NCI-H526 treated with DMSO at 0.1 percent for 48 hours (cell line): ENCODE measurements at places on chromosomes 1 and 21.

- no peak for DNase-seq
Observed at GRCh38 chr1:44640200-44640853, 34.0 kb downstream of the TMEM53 start.

GRCh38 chr1:66599899-66600737, 66.2 kb downstream of the SGIP1 start:
- no peak for DNase-seq

- DNase-seq, result no peak
Observed at GRCh38 chr1:178472531-178472930, 24.2 kb downstream of the CLEC20A start.

DNA sequence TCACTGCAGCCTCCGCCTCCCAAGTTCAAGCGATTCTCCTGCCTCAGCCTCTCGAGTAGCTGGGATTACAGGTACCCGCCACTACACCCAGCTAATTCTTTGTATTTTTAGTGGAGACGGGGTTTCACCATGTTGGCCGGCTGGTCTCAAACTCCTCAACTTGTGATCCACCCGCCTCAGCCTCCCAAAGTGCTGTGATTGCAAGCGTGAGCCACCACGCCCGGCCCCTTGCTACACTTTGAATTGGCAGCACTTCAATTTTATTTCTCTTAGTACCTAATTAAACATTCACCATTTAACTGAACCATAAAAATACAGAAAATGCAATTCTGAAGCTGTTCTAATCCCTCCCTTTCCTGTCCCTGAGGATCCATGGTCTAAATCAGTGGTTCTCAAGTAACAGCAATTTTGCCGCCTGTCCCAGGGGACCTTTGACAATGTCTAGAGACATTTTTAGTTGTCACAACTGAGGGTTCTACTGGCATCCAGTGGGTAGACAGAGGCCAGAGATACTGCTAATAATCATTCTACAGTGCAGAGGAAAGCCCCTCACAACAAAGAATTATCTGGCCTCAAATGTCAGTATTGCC, 4.3 kb upstream of the BCL2L15 start:
- no peak for DNase-seq

DNA sequence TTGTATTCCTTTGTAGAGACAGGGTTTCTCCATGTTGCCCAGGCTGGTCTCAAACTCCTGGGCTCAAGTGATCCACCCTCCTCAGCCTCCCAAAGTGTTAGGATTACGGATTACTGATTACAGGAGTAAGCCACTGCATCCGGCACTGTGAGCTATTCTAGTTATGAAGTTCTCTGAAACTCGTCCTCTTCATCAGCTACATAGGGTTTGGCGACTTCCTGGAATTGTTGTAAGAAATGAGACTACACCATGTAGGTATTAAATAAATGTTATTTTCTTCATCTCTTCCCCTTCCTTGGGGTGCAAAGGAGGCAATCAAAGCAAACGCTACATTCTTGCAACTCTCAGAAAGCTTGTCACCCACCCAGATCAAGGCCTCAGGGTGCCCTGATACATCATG, 131.2 kb upstream of the TIAM1 start:
- DNase-seq, result no peak

DNA sequence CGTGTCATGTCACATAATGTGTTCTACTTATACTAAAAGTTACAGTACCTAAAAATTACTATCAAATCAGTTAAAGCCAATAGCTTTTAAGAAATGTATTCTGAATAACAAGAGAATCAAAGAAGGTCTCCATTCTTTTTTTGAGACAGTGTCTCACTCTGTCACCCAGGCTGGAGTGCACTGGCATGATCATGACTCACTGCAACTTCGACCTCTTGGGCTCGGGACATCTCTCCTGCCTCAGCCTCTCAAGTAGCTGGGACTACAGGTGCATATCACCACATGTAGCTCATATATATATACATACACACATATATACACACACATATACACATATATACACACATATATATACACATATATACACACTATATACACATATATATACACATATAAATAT, 20.1 kb downstream of the COP1 start:
- DNase-seq, result no peak

- DNase-seq, result no peak
Observed at GRCh38 chr1:212920896-212921295, 29.4 kb upstream of the VASH2 start.

- DNase-seq, result no peak
Observed at GRCh38 chr1:59530119-59530518, 233.2 kb downstream of the FGGY start.

GRCh38 chr1:230796626-230797025, 49.4 kb downstream of the CAPN9 start:
- DNase-seq, result no peak

DNA sequence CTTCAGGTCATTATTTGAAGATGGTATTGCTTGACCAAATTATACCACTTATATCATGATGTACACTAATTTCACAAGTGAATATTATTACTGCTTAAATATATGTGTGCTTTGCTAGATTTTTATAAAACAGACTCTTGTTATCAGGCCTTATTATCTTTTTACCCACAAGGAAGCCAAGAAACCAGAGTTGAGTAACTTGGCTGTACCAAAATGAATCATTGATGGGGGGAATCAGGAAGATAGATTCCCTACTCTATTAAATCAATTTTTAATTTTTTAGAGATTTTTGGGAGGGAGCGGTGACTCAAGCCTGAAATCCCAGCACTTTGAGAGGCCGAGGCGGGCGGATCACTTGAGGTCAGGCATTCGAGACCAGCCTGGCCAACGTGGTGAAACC, 16.0 kb upstream of the SCCPDH start:
- DNase-seq, result no peak

- DNase-seq, result no peak
Observed at GRCh38 chr1:14228677-14229076, 369.8 kb upstream of the KAZN start.

DNA sequence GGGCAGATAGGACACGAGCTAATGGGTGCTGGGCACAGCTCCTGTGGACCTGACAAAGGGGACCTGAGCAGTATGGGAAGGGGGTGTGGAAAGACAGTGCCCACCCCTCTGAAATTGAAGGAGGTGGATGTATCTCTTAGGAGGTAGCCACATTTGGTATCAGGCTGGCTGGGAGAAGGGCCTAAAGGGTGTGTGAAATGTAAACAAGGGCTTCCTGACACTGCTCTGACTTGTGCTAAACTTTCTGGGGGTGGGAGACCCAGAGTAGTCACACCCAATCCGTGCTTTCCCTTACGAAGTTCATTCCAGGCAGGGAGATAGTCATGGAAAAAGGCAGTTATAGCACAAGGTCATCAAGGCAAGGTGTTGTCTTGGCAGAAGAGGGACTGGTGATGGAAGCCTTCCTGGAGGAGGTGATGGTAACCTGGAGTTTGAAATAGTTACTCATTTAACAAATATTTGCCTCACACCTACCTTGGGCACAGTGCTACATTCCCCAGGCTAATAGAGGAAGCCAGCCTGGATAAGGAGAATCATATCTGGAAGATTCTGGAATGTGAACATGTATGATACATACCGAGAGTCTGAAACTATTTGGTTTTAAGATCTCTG, 5.3 kb upstream of the CCDC24 start:
- DNase-seq, result no peak

GRCh38 chr1:231665101-231665500, 38.5 kb downstream of the DISC1 start:
- no peak for DNase-seq

DNA sequence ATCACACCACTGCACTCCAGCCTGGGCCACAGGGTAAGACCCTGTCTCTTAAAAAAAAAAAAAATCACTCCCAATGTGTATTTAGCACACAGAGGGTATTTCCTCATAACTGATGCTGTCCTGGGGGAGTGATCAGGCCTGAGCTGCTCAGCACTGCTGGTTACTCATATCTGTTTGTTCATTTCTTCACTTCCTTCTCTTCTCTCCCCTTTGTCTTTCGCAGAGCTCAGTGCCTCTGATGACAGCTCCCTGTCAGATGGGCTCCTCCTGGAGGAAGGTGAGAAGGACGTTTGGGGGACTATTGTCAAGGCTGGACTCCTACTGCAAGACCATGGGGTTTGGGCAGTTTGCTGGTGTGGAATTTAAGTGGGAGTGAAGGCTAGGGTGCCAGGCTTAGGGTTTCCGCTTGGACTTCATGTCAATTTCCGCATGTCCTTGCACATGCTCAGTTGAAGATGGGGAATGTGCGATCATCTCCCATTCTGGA, 13.0 kb downstream of the INAVA start:
- no peak for DNase-seq

- no peak for DNase-seq
Observed at GRCh38 chr1:3011127-3011526, 10.1 kb upstream of the ACTRT2 start.

GRCh38 chr1:15850471-15851001, 3.0 kb downstream of the SPEN start:
- no peak for DNase-seq

- no peak for DNase-seq
Observed at GRCh38 chr1:97245682-97246081, 524.1 kb downstream of the PTBP2 start.

DNA sequence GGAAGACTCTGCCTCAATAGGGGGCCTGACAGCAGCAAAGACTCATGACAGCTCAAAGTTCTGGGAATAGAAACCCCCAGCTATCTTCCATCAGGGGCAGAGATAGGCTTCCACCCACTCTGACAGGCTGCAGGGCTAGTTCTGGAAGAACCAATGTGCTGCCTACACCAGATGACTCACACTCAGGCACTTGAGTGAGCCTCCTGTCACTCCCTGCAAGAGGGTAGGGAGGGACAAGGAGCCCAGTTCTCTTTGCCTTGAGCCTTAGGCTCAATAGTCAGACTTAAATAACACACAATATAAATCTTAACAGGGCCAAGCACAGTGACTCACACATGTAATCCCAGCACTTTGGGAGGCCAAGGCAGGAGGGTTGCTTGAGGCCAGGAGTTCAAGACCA, 386.4 kb downstream of the HHAT start:
- no peak for DNase-seq

DNA sequence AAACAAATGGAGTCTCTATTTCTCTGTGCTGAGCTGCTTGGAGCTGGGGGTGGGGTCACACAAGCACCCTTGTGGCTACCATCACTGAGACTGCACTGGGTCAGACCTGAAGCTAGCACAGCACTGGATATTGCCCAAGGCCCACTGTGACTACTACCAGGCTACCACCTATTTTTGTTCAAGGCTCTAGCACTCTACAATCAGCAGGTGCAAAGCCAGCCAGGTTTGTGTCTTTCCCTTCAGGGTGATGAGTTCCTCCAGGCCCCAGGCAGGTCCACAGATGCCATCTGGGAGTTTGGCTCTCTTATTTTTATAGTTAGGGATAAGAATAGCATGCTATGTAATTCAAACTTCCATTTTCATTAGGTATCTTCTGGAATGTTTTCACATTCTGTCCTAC, 23.5 kb downstream of the ADCY10 start:
- no peak for DNase-seq

DNA sequence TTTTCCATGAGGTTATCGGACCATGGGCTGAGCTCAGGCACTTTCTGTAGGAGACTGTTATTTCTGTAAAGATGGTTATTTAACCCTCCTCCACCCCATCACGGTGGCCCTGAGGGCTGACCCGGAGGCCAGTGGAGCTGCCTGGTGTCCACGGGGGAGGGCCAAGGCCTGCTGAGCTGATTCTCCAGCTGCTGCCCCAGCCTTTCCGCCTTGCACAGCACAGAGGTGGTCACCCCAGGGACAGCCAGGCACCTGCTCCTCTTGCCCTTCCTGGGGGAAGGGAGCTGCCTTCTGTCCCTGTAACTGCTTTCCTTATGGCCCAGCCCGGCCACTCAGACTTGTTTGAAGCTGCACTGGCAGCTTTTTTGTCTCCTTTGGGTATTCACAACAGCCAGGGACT, 2.6 kb upstream of the CCDC28B start:
- DNase-seq, result no peak

DNA sequence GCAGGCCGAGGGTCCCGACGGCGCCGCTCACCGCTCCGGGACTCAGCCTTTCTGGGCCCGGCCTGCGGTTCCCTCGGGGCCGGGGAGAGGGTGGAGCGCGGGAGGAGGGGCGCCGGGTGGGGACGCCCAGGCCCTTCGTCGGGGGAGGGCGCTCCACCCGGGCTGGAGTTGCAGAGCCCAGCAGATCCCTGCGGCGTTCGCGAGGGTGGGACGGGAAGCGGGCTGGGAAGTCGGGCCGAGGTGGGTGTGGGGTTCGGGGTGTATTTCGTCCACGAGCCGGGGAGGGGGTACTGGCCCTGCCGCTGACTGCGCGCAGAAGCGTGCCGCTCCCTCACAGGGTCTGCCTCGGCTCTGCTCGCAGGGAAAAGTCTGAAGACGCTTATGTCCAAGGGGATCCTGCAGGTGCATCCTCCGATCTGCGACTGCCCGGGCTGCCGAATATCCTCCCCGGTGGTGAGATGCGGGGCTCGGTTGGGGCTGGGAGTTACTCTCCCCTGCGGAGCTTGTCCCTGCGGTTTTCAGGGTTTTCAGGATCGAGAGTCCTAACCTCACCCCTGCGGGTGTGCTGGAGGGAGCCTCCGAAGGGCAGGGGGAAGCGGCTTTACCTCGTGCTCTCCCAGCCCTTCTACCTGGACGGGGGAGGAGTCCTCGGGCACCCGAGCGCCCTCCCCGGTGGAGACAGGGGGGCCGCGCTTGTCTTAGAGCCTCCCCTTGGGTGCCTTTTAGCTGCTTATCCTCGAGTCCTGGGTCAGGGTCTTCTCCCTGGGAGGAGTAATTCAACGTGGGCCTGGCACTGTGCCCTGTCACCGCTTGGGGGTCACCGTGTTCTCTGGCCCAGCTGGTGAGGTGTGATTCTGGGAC, 2.1 kb downstream of the SAMD11 start:
- peak; percentile 72 for DNase-seq

GRCh38 chr1:32234792-32235191, 12.2 kb upstream of the FAM167B start:
- peak; percentile 28 for DNase-seq

- DNase-seq, result no peak
Observed at GRCh38 chr1:18110598-18110939, 3.0 kb downstream of the IGSF21 start.

DNA sequence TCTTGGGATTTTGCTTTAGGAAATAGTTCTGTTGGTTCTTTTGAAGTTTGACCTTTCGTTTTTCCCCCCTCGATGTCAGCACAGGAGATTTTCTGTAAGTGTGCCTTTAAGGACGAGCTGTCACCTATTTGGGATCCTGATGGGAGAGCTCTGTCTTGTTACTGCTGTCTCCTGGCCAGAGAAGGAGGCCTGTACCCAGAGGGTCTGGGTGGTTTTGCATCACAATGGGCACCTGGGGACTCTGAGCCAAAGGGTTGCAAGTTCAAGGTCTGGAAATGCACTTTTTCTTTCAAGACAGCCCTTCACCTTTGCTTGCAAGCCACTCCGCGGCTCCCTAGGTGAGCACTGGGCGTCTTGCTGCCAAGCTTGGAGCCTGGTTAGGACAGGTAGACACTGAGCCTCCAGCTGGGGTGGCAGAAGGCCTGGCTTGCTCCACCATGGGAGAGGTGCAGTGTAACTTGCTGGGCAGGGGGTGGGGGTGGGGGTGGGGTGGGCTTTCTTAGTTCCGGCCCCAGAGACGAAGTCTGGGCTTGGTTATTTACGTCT, 2.9 kb downstream of the AJAP1 start:
- no peak for DNase-seq
